ENCODE measurements at places on chromosomes 5 and 9. TPM values are rescaled to one million over a fixed set of nuclear protein-coding genes. Genes with fewer than 3 reads are reported as not detected.

The ANKRD34B gene
- not detected for total RNA-seq

The PCDHB3 gene
- not detected for total RNA-seq

The TAF7 gene
- total RNA-seq, result 86.7 TPM

The DYNC2I2 gene
- total RNA-seq, result 60.2 TPM

The TRIM36 gene
- 8.9 TPM for total RNA-seq

The LMX1B gene
- total RNA-seq, result not detected

The ADAMTSL2 gene
- total RNA-seq, result not detected

The ADGRV1 gene
- total RNA-seq, result not detected

The WDR38 gene
- not detected for total RNA-seq

The AFAP1L1 gene
- total RNA-seq, result 0.44 TPM

The BTNL3 gene
- not detected for total RNA-seq

The HAND1 gene
- total RNA-seq, result not detected

The DIRAS2 gene
- total RNA-seq, result not detected

The SPARC gene
- total RNA-seq, result not detected

The SVEP1 gene
- not detected for total RNA-seq

The GABRG2 gene
- total RNA-seq, result not detected

The SLIT3 gene
- total RNA-seq, result not detected

The IL13 gene
- total RNA-seq, result 0.27 TPM

The FOXE1 gene
- not detected for total RNA-seq

The TMEM174 gene
- not detected for total RNA-seq

The CCL21 gene
- not detected for total RNA-seq

The RGMB gene
- 13.8 TPM for total RNA-seq

The KLHL3 gene
- 5.9 TPM for total RNA-seq

Data from activated B cell treated with CpG ODN at 0.5 μM for 24 hours (primary cell).